Epithelial cell of esophagus (primary cell): ENCODE measurements at places on chromosomes 5 and 9.

DNA sequence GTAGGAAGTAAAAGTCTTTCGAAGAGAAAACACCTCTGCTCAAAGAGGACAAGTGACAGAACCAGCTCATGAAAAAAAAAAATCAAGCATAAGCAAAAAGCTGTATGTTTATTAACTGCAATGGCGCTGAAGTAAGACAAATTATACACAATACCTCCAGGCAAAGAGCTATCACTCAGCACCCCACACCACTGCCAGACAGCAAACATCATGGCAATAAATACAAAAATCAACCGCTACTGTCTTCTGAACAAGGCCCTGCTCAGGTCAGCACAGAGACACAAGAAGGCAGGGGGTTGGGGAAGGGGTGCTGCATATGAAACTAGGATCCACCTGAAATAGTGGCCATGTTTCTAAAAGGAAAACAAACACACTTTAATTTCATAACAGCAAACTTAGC, 50.4 kb downstream of the MAPKAP1 start:
- no peak for DNase-seq

DNA sequence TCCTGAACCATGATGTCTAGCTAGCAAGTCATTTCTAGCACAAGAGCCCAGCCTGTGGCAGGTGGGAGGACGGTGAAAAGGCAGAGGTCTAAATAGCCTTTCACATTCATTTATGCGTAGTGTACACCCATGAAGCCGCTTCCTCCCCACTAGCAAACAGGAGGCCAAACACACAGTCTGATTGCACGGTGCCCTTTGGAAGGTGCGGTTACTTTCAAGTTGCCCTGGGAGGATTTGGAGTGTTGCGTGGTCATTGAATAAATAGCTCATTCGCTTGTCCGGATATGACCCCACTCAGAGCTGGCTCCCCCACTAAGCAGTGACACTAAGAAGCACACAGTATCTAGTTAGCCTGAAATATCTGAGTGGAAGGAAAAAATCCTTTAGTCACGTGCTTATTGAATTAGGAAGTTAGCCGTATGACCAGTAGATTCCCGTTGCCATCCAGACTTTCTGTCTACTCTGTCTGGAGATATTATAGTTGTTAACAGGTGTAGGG, 664 bp upstream of the ARSB start:
- DNase-seq: peak; percentile 38

GRCh38 chr9:74921737-74922136, 31.0 kb downstream of the C9orf40 start:
- no peak for DNase-seq

DNA sequence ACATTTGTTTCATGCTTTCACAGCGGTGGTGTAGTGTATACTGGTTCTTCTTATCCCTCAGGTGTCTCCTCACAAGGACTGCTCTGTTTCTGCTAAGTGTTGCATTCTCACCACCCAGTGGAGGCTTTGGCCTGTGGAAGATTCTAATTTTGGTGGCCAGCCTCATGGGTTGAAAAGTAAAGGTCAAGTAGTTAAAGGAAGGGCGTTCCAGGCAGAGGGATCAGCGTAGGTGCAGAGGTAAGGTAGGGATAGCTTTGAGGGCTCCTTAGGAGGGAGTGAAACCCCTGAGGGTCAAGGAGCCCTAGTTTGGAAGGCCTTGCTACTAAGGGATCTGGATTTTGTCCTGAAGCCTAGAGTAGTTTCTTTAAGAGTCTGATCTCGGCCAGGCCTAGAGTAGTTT, 4.6 kb upstream of the RACK1 start:
- no peak for DNase-seq

GRCh38 chr5:44809215-44809955, 638 bp downstream of the MRPS30 start:
- peak; percentile 79 for DNase-seq

GRCh38 chr5:172168311-172168710, 19.7 kb downstream of the STK10 start:
- no peak for DNase-seq

- peak; percentile 56 for DNase-seq
Observed at GRCh38 chr5:134603059-134603458, 29.6 kb downstream of the SAR1B start.

- DNase-seq: no peak
Observed at GRCh38 chr5:176535664-176536131, 1.5 kb downstream of the RNF44 start.

DNA sequence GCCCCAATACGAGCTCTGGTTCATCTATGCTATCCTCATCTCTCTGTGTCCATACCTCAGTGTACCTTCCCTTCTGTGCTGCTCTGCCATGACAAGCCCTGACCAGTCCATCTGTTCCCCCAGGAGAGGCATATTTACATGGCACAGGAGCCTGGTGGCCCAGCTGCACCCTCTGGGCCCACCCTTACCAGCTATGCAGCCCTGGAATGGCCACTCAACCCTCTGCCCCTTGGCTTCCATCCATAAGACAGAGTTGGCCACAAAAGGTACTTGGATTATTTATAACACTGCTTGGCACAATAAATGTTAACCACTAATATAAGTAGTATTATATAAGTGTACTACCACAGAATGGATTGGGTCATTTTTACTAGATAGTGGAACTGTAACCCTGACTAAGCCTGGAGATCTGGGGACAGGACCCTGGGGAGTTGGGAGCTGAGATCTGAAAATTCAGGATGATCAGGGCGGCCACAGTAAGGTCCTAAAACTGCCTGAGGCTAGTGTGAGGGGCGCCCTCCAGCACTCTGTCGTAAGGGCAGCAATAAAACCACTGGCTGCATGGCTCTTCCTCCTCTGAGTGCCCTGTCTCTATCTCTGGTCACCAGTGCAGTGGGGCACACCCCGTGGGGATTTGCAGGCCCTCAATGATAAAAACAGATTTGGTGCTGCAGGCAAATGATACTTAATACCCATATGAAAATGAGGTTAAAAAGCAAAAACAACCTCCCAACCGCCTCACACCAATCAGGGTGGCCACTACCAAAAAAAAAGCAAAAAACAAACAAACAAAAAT, 65.8 kb downstream of the SEMA4D start:
- DNase-seq: no peak

- DNase-seq: no peak
Observed at GRCh38 chr5:20420991-20421595, 433.1 kb upstream of the CDH18 start.

DNA sequence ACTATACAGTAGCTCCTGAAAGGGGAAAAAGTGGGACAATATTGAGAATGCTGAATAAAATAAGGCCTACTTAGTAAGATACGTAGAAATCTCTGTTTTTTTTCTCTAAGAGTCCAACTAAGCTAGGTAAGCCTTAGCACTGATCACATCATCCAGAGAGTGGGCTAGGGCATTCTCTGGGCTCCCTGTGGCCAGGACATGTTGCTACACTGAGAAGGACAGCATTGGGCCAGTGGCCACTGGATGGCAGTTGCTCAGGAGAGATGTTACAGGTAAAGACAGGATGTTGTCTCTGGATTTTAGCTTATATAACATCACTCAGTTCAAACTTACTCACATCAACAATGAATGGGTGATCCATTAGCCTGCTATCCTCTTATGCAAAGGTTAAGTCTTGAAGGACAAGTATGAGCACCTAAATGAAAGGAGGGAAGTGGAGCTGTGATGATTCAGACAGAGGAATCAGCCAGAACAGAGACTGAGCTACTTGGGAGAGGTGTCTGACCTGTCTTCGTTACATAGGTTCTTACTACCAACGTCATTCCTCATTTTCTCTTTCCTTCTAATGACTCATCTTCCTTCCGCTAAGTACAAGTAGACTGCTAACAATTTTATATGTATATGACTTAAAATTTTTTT, 226.6 kb upstream of the ADCY2 start:
- DNase-seq: peak; percentile 87

DNA sequence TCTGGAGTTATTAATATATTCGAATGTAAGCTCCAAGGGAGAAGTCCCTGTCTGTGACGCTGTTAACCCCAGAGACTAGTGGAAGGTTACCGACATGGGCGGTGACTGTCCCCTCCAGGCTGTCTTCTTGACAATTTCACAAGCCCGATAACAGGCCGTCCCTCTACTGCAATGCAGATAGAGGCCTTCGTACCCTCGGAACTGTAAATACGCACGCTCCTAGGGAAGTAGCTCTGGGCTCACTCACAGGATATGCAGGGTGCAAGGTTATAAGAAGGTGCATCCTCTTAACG, 680 bp upstream of the RFK start:
- no peak for DNase-seq

DNA sequence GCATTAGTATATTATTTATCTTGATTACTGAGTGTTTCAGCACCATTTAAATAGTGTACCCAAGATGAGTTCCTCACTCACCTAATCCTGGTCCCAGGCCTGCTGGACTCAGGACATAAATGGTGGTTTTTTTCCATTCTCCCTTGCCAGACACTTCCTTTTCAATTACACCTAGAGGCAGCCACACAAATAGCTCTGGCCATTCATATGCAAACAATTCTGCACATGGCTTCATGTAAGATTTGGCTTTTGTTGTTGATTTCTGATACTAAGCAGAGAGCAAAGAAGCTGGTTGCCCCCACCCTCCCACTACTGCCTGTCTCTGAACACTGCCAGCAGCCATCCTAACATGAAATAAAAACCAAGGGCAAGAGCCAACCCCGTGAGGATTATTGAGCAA, 180.4 kb downstream of the SEMA5A start:
- no peak for DNase-seq

GRCh38 chr5:65828022-65828896, 98.1 kb upstream of the ERBIN start:
- DNase-seq: no peak

DNA sequence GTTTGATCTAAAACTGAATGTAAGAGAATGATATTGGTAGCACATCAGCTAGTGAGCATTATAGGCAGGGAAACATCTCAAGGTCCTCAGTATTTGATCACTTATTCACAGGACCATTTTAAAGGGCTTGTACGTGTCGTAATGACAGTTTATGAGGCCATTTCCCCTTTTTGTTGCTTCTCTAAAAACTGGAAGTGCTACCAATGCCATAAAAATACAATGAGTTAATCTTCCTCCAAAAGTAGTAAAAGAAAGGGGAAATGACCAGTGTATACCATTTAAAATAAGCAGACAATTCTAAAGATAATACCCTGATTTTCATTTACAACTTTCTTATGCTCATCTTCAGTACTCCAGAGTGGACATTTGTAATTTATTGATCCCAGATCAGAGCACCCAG, 285.8 kb upstream of the PCSK5 start:
- no peak for DNase-seq

GRCh38 chr9:133635533-133636531, at the start of gene DBH:
Gene DBH (plus strand): TSS chr9:133636363. CDS start chr9:133636372, 9 bp downstream.
- DNase-seq: no peak

DNA sequence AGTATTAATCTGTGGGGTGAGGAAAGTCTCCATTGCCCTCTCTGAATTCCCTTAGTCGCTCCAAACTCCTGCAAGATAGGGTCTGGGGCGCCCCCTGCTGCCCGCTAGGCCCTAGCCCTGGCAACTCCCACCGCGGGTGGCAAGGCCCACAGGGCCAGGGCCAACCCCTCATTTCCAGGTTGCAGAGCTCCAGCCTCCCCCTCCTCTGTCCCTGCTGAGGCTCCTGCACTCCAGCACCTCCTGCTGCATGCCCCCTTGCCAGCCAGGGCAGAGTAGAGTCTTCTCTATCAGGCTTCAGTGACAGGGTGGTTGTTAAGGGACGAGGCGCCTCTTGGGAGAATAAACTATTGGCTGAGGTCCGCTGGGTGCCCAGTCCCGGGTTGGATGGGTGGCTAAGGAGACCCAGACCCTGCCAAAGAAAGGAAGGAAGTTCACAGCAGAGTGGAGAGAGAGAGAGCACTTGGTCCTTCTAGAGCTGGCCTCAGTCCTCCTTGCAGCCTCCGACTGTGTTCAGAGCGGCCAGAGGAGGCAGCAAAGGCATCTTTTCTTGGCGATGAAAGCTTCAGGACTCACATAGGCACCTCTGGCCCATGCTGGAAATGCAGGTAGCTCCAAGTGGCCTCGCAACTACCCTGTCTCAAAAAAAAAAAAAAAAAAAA, 45.6 kb downstream of the SAR1B start:
- DNase-seq: peak; percentile 87

DNA sequence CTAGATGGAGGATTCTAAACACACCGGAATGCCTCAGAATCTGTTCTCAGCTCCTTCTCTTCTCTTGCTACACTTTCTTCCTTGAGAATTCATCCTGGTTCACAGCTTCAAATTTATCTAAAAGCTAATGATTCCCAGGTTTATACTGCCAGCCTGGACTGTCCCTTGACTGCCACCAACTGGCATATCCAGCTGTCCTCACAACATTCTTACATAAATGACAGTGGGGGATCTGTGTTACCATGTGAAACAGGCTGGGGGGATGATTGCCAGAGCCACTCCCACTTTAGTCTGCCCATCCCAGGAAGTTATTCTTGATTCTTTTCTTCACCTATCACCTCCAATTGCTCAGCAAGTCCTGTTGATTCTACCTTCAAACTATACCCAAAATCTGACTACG, 27.2 kb upstream of the ZFR start:
- DNase-seq: no peak

GRCh38 chr5:142663246-142663645, 22.6 kb downstream of the FGF1 start:
- DNase-seq: no peak
